ENCODE measurements at places on chromosomes 16 and 17.

DNA sequence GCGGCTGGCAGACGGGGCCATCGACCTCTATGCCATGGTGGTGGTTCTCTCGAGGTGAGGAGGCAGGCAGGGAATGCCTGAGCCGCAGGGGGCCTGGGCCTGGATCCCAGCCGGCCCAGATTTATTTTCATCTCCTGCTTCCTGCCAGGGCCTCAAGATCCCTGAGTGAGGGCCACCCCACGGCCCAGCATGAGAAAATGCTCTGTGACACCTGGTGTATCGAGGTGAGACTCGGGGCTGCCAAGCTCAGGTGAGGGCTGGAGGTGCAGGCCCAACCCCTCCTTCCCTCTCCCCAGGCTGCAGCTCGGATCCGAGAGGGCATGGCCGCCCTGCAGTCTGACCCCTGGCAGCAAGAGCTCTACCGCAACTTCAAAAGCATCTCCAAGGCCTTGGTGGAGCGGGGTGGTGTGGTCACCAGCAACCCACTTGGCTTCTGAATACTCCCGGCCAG, 4.9 kb downstream of the ACADVL start:
- no peak for DNase-seq

GRCh38 chr17:81034168-81034777, 678 bp upstream of the BAIAP2 start:
- no peak for DNase-seq

DNA sequence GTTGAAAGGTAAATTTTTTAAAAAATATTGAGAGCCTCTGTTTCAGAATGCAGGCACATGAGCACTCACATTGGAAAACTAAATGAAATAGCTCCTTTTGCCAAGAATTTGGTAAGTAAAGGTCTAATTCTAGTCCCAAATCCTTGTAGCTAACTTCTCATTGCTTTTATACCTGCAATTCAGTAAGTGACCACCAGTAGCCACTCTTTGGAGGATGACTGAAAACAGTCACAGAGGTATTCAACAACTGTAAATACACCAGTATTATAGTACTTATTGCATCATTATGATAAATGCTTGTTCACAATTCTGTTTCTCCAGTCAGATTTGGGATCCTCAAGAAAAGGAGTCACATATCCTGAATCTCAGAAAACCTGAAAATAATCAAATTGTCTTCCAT, 562.4 kb upstream of the CDH11 start:
- no peak for DNase-seq

DNA sequence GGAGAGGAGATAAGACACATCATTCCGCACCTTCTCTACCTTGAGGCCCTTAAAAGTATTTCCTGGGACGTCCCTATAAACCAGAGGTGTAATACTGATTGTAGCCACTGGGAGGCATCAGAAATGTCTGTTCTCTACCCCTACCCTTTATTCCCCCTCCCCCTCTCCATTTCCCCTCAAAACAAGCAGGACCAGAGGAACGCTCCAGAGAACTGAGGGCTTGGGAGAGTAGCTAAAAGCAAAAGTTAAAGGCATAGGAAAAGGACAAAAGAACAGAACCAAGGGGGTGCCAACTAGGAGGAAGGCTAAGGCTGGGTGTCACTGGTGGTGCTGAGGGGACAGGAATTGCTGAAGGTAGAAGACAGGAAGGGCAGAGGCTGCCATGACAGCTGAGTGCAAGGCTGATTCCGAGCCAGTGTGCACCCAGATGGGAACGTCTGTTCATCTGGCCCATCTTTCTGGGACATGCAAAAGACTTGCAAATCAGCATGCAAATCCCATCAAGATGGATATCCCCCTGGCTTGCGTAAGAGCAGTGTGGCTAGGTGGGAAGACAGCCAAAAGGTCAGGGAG, 6.7 kb downstream of the CAMTA2 start:
- DNase-seq: no peak

DNA sequence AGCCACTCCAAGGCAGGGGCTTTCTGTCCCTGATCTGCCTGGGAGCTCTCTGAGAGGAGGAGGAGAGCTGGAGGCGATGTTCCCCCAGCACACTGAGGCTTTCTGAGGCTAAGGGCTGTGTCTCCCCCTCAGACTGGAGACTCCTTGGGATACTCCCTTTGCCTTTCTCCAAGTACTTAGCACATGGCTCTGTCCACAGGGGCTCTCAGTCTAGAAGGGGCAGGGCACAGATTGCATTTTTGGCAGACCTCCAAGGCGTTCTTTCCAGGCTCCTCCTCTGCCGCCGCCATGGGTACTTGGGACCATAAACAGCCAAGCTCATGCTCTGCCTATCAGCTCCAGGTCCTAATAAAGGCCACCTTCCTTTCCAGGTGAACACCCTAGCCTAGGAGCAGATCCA, 1.8 kb upstream of the GIP start:
- no peak for DNase-seq

- no peak for DNase-seq
Measured at GRCh38 chr17:82436601-82437324, 13.8 kb downstream of the CYBC1 start.

DNA sequence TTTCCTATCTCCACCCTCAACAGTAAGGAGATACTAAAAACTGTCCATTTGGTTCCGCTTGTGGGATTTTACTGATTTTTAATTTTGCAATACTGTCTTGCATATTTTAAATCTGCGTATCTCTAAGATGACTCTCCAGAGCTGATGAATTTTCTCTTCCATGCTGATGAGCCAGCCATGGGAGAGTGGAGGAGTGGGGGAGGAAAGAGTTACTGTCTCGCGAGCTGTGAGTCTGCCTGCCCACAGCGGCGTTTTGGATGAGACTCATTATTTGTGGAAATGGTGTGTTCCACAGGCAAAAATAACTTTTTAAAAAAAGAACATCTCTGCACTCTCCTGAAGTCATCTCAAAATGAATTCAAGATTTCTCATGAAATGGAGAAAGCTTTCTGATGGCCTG, 34.6 kb upstream of the MYOCD start:
- no peak for DNase-seq

DNA sequence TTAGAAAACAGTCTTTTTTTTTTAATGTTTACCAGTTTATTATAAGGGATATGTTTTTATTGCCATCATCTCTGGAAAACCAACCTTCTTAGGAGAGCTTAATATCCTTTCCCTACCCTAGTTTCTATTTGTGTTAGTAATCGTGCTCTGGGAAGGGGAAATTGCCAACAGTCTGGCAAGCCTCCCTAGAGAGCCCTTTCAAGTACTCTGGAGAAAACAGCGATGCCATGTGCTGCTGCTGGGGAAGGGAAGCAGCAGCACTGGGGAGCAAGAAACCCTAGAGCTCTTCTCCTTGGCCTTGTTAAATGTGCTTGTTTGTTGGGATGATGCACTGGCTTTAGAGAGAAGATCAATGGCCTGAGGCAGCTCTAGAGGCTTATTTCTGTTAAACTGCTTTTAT, 10.3 kb downstream of the RETREG3 start:
- DNase-seq: no peak

GRCh38 chr16:50092891-50093290, 27.1 kb downstream of the HEATR3 start:
- DNase-seq: no peak

GRCh38 chr17:951325-952132, 28.0 kb downstream of the NXN start:
- no peak for DNase-seq

DNA sequence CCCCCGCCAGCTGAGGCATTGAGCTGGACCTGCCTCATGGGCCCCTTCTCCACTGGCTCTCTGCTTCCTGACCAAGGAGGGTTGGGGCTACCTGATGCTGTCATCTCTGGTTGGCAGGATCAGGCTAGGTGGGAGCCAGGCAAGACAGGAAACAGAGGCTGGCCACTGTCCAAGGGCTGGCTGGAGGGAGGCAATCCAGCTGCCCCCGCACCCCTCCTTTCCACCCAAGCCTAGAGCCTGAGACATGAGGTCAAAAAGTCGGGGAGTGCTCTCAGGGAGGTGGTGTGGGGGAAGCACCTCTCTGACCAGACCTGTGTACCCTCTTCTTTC, 14.5 kb downstream of the NGFR start:
- DNase-seq: no peak

- no peak for DNase-seq
Measured at GRCh38 chr16:83520596-83520995, 287.2 kb upstream of the HSBP1 start.

DNA sequence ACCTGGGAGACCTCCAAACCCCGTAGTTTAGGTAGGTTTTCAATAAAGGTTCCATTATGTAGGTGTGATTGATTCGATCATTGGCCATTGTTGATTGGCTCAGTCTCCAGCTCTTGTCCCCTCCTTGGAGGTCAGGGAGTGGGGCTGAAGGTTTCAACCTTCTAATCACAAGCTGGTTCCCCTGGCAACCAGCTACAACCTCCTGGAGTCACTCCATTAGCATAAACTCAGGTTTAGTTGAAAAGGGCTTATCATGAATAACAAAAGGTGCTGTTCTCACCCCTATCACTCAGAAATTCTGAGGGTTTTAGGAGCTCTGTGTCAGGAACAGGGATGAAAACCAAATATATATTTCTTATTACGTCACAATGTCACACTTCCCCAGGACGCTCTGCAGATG, 28.5 kb downstream of the TMEM132E start:
- DNase-seq: no peak

DNA sequence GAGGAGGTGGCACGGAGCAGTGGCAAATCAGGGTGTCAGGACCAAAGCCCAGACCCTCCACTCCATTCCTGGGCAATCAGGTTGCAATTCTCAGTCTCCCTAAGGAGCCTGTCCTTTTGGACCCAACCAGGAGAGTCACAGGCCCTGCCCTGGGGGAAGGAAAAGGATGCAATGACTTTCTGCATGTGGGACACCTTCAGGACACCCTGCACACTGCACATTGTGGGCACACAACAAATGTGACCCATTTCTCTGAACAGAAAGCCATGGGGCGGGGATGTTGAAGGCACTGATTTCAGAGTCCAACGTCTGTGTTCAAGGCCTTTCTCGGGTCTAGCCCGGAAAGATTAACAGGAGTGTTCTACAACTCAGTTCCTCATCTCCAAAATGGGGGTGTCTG, 286.2 kb upstream of the FOXF1 start:
- no peak for DNase-seq
